ENCODE measurements at places on chromosomes 13 and 19. TPM values are rescaled to one million over a fixed set of nuclear protein-coding genes. Genes with fewer than 3 reads are reported as not detected.

The EVI5L gene
- total RNA-seq: 4.7 TPM

The ERCC5 gene
- 30.8 TPM for total RNA-seq

The EDNRB gene
- 11.3 TPM for total RNA-seq

The ZIC2 gene
- total RNA-seq: not detected

The DACH1 gene
- 1.9 TPM for total RNA-seq

The RFXANK gene
- total RNA-seq: 27.8 TPM

The CCDC70 gene
- not detected for total RNA-seq

The EFNA2 gene
- 6.2 TPM for total RNA-seq

The ADGRE3 gene
- total RNA-seq: 0.28 TPM

The PALM3 gene
- total RNA-seq: 1.4 TPM

The OVOL3 gene
- total RNA-seq: not detected

The MTMR6 gene
- 9.2 TPM for total RNA-seq

The PRRG2 gene
- total RNA-seq: 1.4 TPM

The CD37 gene
- total RNA-seq: 2.9 TPM

The WDR88 gene
- 0.08 TPM for total RNA-seq

The ITGBL1 gene
- 1.8 TPM for total RNA-seq

The GAPDHS gene
- not detected for total RNA-seq

The ZNF682 gene
- 2.1 TPM for total RNA-seq

The SAE1 gene
- 31.8 TPM for total RNA-seq

The KCNN4 gene
- total RNA-seq: 30.3 TPM

The DIRAS1 gene
- 0.09 TPM for total RNA-seq

The CERS1 gene
- total RNA-seq: not detected

The DCT gene
- total RNA-seq: 0.19 TPM

The NUCB1 gene
- total RNA-seq: 196 TPM

The WDR62 gene
- total RNA-seq: 6.6 TPM

The RRAS gene
- total RNA-seq: 4.1 TPM
